ENCODE measurements at places on chromosomes 16 and 17.

DNA sequence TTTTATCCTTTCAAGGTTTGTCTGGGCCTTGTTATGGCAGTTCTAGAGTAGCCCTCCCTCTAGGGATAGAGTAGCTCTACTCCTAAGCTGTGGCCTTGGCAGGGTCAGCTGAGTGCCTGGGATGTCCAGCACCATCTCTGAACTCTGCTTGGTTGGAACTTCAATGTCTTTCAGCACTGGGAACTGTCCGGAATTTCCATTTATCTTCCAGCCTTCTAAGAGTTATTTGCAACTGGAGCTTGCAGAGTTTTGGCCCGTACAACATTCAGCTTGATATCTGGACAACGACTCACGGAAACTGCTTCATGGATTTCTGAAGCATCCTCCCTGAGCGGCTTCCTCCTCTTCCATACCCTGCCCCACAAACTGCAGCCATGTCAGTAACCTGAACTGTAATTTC is 22.9 kb downstream of the MMD start:
- DNase-seq = no peak

GRCh38 chr16:87288753-87289362 is 28.3 kb downstream of the C16orf95 start:
- DNase-seq = no peak

DNA sequence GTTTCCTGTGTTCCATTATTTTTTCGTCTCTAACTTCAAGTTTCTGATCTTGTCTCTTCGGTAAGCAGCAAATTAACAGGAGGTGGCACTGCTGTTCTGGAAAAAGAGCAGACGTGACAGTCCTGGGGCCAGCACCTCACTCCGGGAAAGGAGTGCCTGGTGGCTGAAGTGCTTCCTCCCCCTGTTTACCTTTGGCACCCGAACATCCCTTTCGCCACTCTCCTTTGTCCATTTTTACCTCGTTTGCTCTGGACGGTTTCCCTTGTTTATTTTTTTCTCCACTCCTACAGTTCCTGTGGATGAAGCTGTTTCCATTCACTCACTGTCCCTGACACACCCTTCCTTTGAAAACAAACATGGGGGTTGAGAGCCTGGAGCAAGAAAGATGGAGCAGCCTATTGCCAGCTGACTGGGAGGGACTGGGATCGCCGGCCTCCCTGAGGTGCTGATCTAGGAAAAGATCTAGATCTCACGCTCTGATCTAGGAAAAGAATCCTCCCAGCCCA is 12.6 kb downstream of the SAP30BP start:
- no peak for DNase-seq

DNA sequence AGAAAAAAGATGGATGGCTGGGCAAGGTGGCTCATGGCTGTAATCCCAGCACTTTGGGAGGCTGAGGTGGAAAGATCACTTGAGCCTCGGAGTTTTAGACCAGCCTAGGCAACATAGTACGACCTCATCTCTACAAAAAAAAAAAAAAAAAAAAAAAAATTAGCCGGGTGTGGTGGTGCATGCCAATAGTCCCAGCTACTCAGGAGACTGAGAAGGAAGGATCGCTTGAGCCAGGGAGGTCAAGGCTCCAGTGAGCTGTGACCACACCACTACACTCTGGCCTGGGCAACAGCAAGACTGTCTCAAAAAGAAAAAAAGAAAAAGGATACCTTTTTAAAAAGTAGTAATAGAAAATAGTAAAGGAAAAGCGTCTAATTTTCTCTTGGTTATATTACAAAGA is 20.7 kb downstream of the ZNF652 start:
- DNase-seq = no peak

GRCh38 chr17:40460604-40460967 is 17.3 kb downstream of the IGFBP4 start:
- no peak for DNase-seq

DNA sequence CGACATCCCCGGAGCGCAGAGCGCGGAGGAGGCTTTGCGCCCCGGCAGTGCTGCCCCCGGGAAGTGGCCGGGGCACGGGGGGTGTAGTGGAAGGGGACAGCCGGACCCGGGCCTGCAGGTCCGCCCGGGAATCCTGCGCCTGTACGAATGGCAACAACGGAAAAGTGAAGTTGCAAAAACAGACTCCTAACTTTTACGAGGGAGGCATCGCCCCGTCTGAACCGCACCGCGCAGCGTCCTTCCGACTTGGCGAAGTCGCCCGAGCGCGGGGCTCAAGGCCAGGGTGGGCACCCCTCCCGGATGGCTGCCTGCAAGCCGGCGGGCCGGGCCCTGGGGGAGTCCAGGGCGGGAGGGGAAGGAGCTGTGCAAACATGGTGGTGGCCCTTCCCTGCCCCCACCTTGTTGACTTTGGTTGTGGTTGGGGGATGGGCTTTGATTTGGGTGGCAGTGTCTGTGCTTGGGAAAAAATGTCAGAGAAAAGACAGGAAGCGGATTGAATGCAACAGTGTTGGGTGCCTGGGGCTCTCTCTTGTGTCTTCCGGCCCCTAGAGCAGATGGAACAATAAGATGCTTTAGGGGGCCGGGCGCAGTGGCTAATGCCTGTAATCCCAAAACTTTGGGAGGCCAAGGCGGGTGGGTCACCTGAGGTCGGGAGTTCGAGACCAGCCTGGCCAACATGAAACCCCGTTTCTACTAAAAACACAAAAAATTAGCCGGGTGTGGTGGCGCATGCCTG is 675 bp downstream of the RNF213 start:
- DNase-seq = peak; percentile 91

- no peak for DNase-seq
These were observed 3.8 kb downstream of the EFCAB5 start for GRCh38 chr17:29945281-29945680.

- no peak for DNase-seq
These were observed 178.5 kb upstream of the RPL38 start for GRCh38 chr17:74024871-74025531.

DNA sequence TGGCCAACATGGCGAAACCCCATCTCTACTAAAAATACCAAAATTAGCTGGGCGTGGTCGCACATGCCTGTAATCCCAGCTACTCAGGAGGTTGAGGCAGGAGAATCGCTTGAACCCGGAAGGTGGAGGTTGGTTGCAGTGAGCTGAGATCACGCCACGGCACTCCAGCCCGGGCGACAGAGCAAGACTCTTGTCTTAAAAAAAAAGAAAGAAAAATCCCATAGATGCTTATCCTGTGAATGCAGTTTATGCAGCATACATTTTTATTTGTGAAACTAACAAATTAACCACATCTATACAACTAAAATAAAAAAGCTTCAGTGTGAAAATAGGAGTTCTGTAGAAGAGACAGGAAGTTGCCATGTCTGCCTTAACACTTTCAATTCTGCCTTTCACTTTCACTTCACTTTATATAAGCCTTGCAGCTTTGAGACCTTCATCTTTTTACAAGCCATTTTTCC is 7.1 kb downstream of the IGSF6 start:
- DNase-seq = peak; percentile 76

DNA sequence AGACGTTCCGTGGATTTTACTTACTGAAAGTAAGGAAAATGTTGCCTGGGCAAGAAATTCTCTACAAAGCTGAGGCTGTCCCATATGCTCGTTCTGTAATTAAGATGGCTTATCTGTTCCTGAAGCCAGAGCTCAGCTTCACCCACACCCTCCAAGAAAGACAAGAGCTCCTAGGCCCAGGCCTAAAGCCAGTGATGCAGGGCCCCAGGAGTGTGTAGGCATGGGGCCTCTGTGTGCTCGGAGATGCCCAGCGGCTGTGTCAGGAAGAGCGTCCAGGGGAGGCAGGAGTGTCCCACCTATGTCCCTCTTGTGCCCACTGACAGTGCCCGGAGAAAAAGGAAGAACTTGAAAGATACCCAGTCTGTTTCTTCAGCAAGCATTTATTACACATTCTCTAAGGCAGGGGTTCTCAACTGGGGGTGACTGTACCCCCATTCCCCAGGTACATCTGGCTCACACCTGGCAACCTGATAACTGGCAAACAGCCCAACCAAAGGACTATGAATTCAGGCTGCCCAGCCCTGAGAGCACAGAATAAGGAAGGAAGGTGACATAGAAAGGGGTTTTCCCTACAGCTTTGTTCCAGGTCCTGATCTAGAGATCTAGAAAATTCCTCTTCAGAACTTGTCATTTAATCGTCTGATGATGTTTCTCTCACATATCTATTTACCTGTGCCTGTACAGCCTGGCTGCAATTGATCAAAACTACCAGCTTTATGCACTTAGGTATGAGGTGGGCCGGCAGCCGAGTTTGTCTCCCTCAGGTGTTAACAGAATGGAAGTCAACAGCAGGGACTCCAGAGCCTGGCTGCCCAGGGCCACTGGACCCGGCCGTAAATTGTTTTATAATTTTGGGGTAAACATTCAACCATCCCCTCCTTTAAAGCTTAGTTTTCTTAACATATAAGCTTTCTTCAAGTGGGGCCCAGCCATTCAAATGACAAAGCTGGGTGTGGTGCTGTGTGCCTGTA is 12.0 kb downstream of the SNN start:
- no peak for DNase-seq

GRCh38 chr17:38560503-38561318 is 45.0 kb downstream of the SRCIN1 start:
- no peak for DNase-seq

GRCh38 chr17:29570521-29570920 is 2.0 kb downstream of the TP53I13 start:
- DNase-seq = no peak

DNA sequence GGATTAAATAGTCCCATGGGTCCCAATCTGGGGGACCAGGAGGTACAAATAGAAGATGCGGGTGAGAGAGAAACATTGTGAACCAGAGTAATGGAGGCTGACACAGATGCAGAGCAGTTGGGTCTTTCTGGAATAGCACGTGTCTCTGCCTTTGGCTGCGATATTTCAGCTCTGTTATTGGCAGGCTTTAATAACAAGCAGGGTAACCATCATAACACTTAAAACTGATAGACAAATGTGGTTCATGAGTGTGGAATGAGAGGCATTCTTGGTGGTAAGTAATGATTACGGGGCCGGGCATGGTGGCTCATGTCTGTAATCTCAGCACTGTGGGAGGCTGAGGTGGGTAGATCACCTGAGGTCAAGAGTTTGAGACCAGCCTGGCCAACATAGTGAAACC is 110.3 kb downstream of the SNX29 start:
- no peak for DNase-seq

Measured in Jurkat, Clone E6-1 (cell line).